ENCODE measurements at places on chromosomes 12 and 14.

GRCh38 chr12:96070670-96071279 is 35.4 kb upstream of the LTA4H start:
- no peak for DNase-seq

DNA sequence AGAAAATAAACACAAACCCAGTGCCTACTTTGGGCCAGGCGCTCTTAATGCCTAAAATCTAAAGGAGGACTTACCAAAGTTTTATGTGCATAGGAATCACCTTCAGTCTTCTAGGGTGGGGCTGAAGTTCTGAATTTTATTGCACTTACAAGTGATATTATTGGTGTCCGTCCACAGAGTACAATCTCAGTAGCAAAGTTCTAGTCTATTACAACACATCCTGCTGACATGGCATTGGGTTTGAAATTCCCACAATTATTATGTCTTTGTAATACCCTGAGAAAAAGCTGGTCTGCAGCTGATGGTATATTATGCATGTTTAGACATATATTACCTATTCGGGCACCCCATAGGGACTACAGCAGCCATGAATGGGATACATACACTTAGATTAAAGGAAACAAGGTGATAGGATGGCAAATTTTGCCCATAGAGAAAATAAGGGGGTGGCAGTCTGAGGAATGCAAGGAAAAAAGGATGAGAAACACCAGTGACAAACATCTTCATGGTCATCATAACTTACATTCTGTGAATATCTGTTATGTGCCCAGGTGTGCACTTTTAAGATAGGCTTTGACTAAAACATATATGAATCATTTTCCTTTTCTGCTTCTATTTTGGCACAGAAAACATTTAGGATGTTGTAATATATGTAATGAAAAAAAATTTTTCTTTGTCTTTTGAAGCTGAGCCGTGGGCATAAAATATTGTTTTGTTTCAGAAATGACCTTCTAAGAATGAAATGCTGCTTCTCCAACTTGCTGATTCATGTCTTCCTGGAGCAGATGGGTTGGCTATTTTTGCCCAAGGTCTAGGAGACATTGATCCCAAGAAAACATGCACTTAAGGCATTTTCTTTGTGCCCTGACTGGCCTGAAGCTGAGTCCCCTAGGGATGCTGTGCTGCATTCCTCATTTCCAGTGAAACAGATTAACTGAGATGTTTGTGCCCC is 27.2 kb upstream of the ALG10 start:
- no peak for DNase-seq

GRCh38 chr12:123107926-123108681 is 42.8 kb downstream of the PITPNM2 start:
- no peak for DNase-seq

DNA sequence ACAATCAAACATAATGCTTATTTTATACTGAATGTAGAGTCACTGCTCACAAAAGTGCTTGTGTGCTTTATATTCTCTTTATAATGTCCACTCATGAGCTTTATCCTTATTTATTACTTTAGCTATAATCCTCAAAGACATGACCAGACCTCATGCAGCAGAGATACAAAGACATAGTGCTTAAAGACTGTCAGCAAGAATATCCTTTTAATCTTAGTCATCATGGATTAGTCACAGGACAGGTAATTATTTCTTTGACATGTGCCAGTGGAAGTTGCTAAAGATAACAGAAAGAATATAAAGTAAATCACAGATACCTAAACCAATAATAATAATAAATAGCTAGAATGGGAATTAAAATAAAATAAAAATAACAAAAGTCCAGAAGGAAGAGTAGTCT is 707.5 kb downstream of the BCL11B start:
- no peak for DNase-seq

DNA sequence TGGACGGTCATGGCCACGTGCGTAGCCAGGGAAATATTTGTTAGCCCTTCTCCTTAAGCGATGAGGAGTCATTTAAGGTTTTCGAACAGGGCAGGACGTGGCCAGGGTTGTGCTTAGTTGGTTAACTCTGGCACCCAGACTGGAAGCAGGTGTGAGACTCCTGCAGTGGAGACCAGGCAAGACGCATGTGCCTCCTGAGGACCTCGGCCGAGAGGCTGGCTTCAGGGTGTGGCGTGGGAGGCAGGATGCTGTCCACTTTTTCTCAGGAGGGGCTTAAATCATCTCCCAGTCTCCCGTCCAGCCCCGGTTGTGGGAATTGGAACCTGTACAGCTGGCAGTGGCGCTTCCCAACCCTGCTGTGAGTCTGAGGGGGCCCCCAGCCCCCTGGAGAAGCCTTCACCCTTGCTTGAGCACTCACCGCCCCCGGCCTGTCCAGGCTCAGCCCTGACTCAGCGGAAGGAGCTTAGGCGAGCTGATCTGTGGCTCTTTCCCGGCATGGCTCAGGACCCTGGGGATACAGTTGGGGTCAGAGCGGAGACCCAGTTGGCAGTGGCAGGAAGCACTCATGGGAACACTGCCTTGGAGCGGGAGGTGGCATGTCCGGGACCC is 46.3 kb upstream of the TSPAN9 start:
- DNase-seq = no peak

Data from stimulated activated CD4-positive, alpha-beta T cell treated with anti-CD3 and anti-CD28 coated beads, TNF-alpha, amount 100 ng/mL, for 1 hour (primary cell).